ENCODE measurements at places on chromosomes 1 and 21. TPM values are rescaled to one million over a fixed set of nuclear protein-coding genes. Genes with fewer than 3 reads are reported as not detected.

DNA sequence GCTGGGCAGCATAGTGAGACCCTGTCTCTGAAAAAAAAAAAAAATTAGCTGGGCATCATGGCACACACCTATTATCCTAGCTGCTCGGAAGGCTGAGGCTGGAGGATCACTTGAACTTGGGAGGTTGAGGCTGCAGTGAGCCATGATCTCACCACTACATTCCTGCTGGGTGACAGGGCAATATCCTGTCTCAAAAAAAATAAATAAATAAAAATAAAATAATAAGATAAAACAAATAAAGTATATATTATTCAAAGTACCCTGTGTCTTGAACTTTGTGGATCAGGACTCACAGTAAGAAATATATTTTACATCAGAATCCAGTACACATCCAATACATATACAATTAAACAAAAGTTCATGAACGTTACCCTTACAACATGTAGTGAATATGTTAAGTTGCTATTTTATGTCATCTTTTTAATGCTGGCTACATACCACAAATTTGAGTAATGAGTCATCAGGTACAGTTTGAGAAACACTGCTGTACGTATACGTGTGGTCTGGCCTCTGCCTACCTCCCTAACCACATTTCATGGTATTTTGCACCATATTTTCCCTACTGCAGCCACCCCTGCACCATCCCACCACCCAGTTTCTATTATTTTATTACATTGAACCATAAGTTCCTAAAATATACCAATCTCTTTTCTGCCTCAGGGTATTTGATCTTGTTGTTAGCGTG lies 4.4 kb downstream of the NME7 start:
- DNase-seq = no peak

GRCh38 chr1:228810878-228811711 lies 75.8 kb downstream of the RHOU start:
- peak; percentile 60 for DNase-seq

DNA sequence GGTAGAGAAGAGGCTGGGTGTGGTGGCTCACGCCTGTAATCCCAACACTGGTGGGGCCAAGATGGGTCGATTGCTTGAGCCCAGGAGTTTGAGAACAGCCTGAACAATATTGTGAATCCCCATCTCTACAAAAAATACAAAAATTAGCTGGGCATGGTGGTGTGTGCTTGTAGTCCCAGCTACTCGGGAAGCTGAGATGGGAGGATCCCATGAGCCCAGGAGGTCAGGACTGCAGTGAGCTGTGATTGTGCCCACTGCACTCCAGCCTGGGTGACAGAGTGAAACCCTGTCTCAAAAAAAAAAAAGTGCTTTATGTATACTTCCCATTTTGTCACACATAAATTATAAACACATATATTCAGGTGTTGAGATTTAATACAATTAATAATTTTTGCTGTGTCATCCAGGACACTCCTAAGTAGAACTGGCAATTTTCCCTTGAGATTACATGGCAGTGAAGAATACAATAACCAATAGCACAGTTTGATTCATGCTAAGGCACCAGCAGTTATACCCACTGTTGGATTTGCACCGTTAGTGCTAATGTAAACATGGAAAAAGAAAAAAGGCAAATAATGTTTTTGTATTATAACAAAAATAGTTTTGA lies 15.5 kb downstream of the GABPB2 start:
- no peak for DNase-seq

DNA sequence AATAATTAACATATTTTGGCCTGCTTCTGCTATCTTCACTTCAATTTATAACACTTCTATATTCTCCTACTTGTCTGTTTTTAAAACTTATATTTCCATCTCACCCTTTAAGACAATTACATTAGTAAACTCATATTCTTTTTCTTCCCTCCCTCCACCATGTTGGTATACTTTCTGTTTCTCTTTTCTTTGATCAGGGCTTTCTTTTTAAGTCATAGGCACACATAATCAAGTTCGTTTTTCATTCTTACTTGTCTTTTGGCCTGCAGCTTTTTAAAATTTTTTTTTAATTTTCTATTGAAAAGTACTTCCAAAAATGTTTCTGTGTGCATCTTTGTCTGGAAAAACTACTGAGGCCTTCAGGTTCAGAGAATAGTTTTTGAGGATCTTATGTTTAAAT lies 2.3 kb downstream of the PYHIN1 start:
- no peak for DNase-seq

DNA sequence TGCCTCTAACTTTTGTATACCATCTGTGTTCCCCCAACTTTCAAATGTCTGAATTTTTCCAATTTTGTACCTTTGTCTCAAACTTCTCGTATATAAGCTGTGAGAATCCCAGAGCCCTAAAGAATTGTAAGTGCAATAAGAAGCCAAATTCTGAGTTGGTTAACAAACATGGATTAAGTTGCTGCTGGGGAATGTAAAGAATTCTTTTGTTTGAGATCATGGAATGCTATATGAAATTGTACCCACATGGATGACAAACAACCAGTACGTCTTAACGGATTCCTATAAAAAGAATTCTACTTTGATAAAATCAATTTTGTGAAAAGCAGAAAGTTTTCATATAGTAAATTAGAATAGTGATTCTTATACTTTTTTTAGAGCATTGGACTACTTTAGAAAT lies 72.4 kb upstream of the CYP2J2 start:
- DNase-seq = no peak

- no peak for DNase-seq
Measured at GRCh38 chr1:11529763-11530730, 51.1 kb downstream of the DISP3 start.

Gene TENT5C
- 30.4 TPM for total RNA-seq

Gene ADAM30
- total RNA-seq = 0.13 TPM

Gene LMOD1
- total RNA-seq = 30.6 TPM

Gene STUM
- total RNA-seq = 1.1 TPM
